Activated CD4-positive, alpha-beta T cell treated with anti-CD3 and anti-CD28 coated beads, Interleukin-2, amount 10 ng/mL, durations not matched to agents 7 days and 5 days (primary cell): ENCODE measurements at places on chromosomes 16 and 17.

GRCh38 chr16:85101956-85102630, 10.2 kb downstream of the CIBAR2 start:
- no peak for DNase-seq

- no peak for DNase-seq
Measured at GRCh38 chr16:58459344-58460218, 40.4 kb upstream of the NDRG4 start.

- peak; percentile 88 for DNase-seq
Measured at GRCh38 chr17:76515274-76515949, 14.2 kb upstream of the RHBDF2 start.

DNA sequence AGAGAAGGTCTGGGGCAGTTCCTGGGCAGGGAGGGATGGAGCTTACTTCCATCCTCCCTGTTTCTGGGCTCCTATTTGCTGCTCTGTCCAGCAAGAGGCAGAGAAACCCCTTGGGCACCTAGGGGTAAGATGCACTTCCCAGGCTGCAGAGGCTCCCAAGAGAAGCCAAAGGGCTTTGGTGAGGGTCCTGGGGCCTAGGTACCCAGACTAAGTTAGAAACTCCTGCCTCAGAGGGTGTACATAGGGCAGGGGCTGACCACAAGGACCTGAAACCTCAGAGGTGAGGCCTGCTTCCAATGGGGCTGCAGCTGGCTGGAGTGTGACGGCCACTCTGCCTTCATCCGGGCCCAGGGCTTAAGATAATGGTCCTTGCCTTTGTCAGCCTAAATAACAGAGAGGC, 1.6 kb upstream of the ARMC7 start:
- DNase-seq, result no peak

DNA sequence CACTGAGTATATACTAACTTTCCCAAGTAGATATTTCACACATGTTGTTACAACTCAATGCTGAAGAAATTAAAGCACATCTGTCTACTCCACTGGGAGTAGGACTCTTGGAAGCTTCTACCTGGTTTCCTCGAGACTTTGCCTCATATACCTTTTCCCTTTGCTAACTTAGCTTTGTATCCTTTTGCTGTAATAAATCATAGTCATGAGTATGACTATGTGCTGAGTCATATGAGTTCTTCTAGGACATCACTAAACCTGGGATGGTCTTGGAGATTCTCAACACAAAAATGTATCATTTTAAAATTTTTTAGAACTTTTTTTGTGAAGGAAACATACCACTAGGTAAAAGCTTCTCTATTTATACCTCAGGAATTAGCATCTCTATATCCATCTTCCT, 39.8 kb downstream of the ABCA5 start:
- no peak for DNase-seq

- DNase-seq, result no peak
Measured at GRCh38 chr16:89242795-89243200, 25.3 kb downstream of the ZNF778 start.

- no peak for DNase-seq
Measured at GRCh38 chr17:28319598-28319935, 567 bp downstream of the TMEM97 start.

GRCh38 chr17:29124925-29125273, 55.3 kb downstream of the MYO18A start:
- no peak for DNase-seq

DNA sequence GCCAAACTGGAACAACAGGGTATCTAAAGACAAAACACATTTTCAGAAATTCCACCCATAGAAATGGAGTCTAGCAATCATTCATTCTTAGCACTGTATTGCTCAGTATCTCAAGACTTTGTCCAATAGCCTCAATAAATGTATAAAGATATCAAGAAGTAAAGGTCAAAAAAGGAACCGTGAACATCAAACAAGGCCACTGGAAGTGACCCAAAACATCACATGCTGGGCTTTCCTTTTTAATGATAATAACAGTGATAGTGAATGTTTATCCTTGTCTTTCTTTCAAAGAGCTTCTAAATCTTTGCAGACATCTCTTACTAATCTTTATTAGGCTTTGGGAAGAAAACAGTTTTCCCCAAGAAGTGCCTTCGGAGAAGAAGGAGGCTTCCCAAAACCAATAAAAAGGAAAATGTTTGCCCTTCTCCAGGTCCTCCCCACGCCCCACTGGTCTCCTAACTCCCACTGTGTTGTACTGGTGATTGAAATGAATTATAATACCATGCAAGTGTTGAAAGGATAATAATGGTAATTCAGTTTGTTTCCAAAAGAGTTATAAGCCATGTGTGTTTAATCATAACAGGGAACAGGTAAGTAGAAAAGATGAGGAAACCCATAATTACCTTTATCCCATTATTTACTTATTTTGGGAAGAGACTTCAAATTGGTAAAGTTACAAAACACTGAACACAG, 18.6 kb downstream of the RNF43 start:
- DNase-seq, result no peak

DNA sequence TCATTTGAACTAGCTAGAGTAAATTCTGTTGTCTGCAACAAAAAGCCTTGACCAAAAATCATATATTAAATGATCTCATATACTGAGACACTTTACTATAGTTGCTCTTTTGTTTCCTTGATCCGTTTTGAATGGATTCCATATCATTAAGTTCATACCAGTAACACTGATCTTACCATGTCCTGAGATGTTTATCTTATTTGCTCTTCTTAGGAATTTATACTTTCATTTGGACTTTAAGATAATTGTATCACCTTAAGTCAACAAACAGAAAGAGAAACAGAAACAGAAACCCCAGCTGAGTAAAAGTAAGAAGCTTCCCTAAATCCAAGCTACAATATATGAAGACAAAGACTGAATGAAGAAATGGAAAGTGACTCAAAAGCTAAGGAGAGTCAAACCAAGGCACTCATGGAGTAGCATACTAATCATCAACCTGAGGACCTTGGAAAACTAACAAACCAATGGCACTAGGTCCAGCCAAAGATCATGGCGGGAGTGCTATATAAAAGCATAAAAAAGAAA, 106.5 kb upstream of the COX10 start:
- DNase-seq, result no peak

GRCh38 chr17:17186551-17187505, 19.3 kb downstream of the PLD6 start:
- no peak for DNase-seq

DNA sequence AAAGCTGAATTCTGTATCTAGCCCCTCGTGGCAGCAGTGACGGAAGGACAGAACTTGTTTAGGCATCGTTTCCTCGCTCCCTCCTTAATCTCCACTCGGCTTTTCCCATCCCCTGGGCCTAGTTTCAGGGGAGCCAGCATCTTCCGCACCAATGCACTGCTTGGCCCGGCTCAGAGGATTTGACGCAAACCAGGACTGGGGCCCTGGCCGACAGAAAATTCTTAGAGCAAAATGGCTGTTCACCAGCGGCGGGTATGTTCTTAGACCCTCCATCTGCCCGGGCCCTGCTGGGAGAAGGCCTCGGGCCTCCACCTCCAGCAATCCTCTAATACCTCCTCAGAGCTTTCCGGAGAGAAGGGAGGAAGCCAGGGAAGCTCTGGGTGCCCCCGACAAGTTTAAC, 54.6 kb downstream of the TBC1D16 start:
- DNase-seq, result no peak

- peak; percentile 39 for DNase-seq
Measured at GRCh38 chr16:30142672-30143346, 19.8 kb upstream of the MAPK3 start.

DNA sequence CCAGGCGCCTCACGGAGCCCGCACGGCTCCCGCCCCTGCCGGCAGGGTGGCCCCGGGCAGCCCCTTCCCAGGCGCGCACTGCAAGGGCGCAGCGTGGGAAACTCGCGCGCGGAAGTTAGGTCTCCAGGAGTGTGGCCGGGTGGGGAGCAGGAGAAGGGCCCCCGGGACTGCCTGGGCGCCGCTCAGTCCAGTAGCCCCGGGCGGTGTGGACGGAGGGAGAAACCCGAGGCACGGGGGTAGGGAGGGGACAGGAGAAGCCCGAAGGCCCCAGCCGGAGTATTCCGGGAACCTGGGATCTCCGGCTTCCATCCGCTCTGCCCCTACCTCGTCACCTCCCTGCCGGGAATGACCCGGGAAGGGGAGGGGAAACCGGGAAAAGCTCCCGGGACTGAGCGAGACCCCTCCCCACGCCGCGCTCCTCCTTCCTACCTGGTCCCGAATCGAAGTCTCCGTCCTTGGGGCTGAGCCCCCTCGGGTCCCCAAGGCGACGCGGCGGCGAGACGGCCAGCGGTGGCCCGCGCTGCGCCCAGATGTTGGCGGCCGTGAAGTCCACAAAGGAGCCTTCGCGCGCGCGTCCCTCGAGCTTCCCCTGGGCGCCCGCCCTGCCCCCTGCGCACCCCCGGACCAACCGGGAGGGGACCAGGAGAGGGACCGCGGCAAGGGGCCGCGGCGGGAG, 418 bp downstream of the SOCS3 start:
- DNase-seq, result peak; percentile 29

DNA sequence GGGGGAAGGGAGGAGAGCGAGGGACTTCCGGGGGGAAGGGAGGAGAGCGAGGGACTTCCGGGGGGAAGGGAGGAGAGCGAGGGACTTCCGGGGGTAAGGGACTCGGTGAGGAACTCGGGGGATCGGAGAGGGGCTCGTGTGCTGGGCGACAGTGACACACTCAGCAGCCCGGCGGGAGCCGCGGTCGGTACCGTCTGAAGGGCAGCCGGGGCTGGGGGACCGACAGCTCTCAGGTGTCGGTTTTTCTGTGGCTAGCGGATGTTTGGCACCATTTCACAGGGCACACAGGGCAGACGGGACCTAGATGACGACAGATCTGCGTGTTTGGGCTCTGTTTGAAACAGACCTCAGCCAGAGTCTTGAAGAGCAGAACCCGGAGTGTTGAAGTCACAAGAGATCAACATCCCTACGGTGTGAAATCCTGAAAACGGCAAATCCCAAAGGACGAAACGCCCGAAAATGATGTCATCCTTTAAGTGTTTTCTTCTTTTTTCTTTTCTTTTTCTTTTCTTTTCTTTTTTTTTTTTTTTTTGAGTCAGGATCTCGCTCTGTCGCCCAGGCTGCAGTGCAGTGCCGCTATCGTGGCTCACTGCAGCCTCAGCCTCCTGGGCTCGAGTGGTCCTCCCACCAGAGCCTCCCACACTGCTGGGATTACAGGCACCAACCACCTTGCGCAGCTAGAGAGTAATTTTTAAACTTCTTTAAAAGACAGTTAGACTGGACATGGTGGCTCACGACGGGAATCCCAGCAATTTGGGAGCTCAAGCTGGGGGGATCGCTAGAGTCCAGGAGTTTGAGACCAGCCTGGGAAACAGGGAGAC, 23.9 kb downstream of the ZNF778 start:
- peak; percentile 74 for DNase-seq

GRCh38 chr16:4401094-4401501, 15.3 kb downstream of the CORO7 start:
- no peak for DNase-seq

DNA sequence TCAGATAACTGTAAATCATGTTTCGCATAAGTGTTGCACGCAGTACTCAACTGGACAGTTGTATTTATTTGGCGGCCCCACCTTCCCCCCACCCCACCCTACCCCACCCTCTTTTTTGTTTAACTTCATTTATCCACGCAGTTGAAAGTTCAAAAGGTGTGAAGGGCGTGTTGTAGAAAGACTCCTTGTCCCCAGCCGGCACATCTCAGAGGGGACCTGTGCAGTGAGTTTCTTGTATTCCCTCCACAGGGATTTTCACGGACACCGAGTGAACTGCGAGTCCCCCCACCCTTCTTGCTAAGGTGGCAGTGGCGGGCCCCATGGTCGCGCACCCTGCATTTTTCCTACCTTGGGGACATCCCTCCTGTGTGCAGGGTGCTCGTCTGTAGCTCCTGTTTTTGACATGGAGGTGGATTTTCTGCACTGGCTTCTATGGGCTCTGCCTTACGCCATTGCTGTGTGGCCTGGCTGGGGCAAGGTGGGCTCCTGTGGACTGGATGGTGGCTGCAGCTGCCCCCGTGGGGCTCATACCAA, 36.2 kb downstream of the ADCY7 start:
- no peak for DNase-seq

- DNase-seq, result no peak
Measured at GRCh38 chr16:76956394-76956793, 234.6 kb upstream of the MON1B start.

DNA sequence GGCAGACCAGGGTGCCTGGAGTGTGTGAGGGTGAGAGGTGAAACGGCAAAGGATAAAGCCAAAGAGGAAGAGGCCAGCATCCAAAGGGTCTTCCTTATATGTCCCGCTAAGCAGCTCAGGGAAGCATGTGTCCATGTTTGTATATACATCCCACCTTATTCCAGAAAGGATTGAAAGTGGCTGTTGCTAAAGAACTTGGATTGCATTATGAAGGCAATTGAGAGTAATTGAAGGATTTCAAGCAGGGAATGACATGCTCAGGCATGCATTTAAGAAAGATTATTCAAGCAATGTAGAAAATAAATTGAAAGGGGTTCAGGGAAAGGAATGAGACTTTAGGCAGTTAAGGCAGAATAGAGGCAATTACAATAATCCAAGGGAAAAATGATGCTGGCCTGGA, 237.6 kb upstream of the SOX9 start:
- DNase-seq, result no peak

- no peak for DNase-seq
Measured at GRCh38 chr17:45660474-45660873, 123.6 kb upstream of the CRHR1 start.

- DNase-seq, result no peak
Measured at GRCh38 chr16:75160386-75160785, 12.1 kb downstream of the ZFP1 start.

GRCh38 chr17:65514541-65514940, 46.9 kb downstream of the AXIN2 start:
- DNase-seq, result no peak

DNA sequence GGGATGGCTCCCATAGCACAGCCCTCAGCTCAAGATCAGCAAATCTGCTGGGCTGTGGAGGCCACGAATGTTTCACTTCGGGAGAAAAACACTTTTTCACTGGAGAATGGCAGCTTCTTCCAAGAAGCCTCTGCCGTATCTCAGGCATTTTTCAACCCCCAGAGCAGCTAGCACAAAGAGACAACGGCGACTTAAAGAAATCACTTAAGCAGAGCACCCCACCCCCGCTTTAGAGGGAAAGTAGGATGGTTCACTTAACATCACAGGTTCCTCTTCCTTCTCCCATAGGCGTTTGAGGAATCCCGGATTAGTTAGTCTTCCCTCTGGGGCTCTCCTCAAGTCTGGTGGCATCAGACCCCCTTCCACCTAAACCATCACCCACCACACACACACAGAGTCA, 27.6 kb downstream of the CYB561 start:
- no peak for DNase-seq

- no peak for DNase-seq
Measured at GRCh38 chr16:46911038-46911437, 26.9 kb downstream of the GPT2 start.

DNA sequence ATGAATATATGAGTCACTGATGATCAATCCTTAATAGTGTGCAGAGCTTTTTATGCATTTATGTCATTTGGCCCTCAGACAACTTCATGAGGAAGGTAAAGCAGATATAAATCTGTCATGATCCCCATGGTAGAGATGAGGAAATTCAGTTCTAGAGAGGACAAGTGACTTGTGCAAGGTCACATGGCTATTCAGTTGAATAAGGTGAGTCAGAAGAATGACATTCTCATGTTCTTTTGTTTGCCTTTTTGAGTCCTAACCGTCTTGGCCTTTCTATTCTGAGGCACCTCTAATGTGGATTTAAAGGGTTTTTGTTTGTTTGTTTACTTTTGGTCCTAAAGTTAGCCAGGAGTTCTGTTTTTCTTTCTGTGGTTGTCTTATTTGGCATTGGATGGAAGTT, 116.2 kb upstream of the ELAC2 start:
- no peak for DNase-seq
